ENCODE measurements at places on chromosomes 3 and 15.

GRCh38 chr15:29889542-29890329, 67.5 kb upstream of the TJP1 start:
- DNase-seq: no peak

DNA sequence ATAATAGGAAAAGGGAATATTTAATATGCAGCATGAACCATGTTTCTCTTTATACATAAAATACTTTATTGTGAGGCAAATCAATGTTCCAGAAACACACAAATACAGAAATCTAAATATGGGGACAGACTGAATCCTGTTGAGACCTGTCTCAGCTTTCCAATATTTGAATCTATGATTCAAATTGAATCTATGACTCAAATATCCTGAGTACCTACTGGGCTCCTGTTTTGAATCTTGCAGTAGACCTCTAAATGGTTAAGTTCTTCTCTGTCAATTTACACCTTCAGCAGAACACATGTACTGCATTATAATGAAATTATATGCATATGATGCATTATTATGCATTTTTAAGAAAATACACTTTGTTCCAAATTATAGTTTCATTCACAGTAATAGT, 143.2 kb upstream of the PLXND1 start:
- no peak for DNase-seq

DNA sequence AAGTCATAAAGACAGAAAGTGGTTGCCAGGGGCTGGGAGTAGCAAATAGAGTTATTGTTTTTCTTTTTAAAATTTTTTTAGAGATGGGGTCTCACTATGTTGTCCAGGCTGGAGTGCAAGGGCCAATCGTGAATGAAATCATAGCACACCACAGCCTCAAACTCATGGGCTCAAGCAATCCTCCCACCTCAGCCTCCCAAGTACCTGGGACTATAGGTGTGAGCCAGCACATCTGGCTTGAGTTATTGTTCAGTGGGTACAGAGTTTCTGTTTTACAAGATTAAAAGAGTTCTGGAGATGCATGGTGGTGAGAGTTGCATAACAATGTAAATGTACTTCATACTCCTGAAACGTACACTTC, 23.6 kb downstream of the PFKFB4 start:
- no peak for DNase-seq

GRCh38 chr3:170565495-170565894, 20.4 kb downstream of the SLC7A14 start:
- no peak for DNase-seq

- no peak for DNase-seq
Observed at GRCh38 chr3:64584179-64584578, 103.6 kb downstream of the ADAMTS9 start.

DNA sequence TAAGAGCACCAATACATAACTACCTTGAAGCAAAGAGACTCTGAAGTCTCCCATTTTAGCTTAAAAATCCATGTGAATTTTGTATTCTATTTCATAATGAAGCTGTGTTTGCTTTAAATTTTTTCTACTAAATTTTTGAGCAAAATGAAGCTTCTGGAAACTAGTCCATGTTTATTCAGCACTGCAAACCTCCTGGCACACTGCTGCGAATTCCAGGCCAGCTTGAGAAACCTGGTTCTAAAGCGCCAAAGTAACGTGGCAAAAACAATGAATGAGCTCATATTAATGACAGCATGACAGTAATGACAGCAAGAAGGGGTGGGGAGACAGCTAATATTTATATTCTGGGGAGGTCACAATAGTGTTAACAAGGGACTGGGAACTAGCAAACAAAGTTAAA, 25.7 kb downstream of the CEP152 start:
- DNase-seq: no peak

DNA sequence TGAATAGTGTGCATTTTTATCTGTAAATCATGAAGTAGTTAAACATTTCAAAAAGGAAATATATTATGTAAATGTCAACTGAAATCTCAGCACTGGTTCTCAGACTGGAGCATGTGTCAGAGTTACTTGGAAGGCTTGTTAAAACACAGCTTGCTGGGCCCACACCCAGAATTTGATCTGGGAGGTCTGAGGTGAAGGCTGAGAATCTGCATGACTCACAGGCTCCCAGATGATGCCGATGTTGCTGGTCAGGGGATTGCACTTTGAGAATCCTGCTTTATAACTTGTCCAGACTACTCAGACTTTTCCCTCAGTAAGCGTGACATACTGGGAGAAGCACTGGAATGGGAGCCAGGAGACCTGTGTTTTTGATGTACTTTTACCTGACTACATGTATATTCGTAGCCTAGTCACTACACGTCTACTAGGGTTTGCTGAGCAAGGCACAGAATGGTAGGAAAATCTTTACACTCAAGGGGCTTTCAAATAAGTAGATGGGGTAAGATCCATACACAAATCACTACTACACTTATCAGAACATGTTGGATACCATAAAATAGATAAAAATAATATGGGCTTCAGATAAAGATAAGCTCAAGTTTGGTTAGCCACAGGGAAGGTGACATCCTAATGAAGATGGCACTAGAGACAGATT, 77.1 kb upstream of the MEX3B start:
- DNase-seq: no peak

GRCh38 chr3:54670201-54671000, 257.5 kb downstream of the LRTM1 start:
- no peak for DNase-seq

GRCh38 chr15:68298882-68299381, 21.4 kb downstream of the FEM1B start:
- no peak for DNase-seq

- no peak for DNase-seq
Observed at GRCh38 chr15:68261980-68262379, 15.6 kb upstream of the FEM1B start.

GRCh38 chr3:86985181-86985826, 5.6 kb downstream of the VGLL3 start:
- no peak for DNase-seq

DNA sequence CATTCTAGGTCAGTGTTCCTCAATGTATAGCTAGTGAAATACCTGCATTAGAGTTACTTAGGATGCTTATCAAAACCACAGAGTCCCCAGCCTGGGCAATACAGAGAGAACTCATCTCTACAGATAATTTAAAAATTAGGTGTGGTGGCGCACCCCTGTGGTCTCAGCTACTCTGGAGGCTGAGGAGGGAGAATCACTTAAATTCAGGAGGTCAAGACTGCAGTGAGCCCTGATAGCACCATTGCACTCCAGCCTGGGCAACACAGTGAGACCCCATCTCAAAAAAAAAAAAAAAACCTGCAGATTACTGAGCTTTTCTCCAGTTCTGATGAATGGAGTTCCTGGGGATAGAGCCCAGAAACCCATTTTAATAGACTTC, 10.1 kb upstream of the MINDY2 start:
- DNase-seq: no peak

GRCh38 chr3:40581166-40581565, 56.4 kb downstream of the ZNF621 start:
- DNase-seq: no peak

DNA sequence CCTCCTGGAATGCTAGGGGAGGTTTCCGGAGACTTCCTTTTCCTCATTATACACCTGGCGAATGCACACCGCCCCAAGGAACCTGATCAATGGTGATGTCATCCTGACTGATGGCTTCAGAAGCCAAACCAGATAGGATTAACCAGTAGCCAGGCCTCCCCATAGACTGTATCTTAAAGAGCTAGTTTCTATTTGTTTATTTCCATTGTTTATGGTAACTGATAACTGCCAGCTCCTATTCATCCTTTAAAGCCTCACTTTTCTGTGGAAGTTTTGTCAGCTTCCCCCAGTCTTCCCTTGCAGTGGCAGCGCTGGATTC, at the start of gene MKRN2OS:
Gene MKRN2OS, minus strand, starts transcription at position 27 of the 319 bp plus-strand sequence. CDS start 35 bp downstream, outside the sequence.
- no peak for DNase-seq

- no peak for DNase-seq
Observed at GRCh38 chr3:41328926-41329325, 129.6 kb downstream of the CTNNB1 start.

- DNase-seq: no peak
Observed at GRCh38 chr3:66703501-66703900, 202.7 kb upstream of the LRIG1 start.

- peak; percentile 8 for DNase-seq
Observed at GRCh38 chr3:30964612-30965011, 70.2 kb upstream of the GADL1 start.
